HFFc6 (cell line): ENCODE measurements at places on chromosomes 5 and 9.

DNA sequence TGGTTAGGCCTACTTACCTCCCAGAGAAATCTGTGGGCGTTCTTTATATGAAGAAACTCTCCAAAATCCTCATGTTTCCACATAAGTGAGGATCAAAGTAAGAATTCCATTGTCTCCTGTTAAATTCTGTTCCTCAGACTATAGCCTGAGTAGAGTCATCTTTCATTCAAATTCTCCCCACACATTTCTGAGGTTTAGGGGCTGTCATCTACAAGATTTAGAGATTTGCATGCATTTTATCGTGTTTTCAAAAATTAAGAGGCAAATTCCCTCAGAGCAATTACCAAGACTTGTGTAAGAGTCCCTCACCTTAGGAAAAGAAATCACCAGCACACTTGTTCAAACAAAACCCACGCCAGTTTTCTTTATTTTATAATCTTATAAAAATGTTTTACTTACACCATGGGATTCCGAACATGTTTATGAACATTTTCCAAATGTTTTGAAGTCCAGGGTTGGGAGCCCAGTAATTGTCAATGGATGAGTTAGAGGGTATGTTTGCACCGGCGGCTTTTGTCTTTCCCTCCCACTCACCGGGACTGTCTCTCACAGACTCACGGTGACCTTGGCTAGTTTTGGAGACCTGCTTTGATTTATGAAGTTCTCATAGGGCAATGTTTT, 367.6 kb downstream of the ENC1 start:
- no peak overlapping the region for H3K4me3 ChIP-seq
- H3K27me3 ChIP-seq: no peaks in the 10 kb centered on the region
- no peaks in the 10 kb centered on the region for H3K36me3 ChIP-seq

- H3K4me1 ChIP-seq: peaks cover 24% of the 10 kb centered on the region
- H3K36me3 ChIP-seq: peaks cover 54% of the 10 kb centered on the region
- H3K27me3 ChIP-seq: no peaks in the 10 kb centered on the region
- DNase-seq: no peak
- H3K4me3 ChIP-seq: no peak overlapping the region
- peak overlapping the region; percentile 59 for H3K27ac ChIP-seq
Observed at GRCh38 chr9:105466898-105467455, 19.1 kb downstream of the FSD1L start.

DNA sequence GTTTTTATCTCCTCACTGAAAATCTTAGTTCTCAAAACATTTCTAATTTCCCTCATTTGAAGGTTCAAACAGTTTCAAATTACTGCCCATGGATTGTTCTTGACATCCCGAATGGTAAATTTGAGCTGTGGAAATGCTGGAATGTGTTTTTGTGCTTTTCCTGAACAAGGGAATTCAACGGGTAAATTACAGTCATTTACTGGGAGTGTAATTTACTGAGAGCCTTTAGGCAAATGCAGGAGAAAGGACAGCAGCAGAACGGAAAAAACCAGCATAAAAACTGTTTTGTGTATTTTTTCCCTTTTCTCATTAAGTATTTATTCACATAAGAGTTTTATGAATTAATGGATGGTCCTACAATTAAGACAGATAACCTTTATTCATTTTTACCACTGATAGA, 139.2 kb downstream of the PBX3 start:
- peaks cover 82% of the 10 kb centered on the region for H3K4me1 ChIP-seq
- H3K27ac ChIP-seq: peak overlapping the region; percentile 31; the same call in 1 of the 2 replicates
- peak overlapping the region; percentile 13; the same call in 1 of the 2 replicates for H3K4me3 ChIP-seq
- no peaks in the 10 kb centered on the region; the same call in 1 of the 2 replicates for H3K27me3 ChIP-seq

DNA sequence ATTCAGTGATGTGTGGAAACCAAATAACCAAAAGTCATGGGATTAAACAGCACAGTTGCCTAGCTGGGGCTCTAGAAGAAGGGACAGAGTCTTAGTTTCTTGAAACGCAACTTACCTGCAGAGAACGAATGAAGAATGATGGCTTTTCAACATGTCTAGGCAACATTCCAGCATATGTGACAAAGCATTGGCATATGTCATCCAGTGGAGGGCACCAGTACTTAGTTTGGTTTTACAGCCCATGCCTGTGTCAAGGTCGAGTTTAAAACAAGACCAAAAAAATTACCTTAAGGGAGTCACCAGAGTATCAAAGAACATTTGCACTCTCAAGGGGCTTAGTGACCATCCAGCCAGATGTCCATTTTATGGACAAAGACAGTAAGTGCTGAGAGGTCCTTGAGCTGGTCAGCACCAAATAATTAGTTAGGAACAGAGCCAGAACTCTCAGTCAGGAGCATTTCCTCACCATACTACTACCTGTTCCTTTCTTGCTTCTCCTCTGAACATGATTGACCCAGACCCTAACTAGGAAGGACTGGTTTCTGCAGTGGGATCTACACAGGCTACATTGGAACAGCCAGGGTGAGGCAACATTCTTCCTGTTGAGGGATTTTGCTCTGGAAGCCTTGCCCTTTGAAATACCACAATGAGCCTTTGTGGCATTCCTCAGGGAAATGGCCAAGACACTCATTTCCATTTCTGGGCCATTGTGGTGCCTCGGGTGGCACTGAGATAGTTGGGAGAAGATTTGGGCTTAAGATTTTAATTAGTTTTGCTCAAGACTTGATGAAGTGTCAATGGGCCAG, 75.4 kb upstream of the ANKH start:
- H3K4me3 ChIP-seq: no peak overlapping the region
- H3K36me3 ChIP-seq: 0 out of 2 replicates have a peak, but pooled peaks cover 4% of the 10 kb centered on the region
- peaks cover 36% of the 10 kb centered on the region for H3K27me3 ChIP-seq

DNA sequence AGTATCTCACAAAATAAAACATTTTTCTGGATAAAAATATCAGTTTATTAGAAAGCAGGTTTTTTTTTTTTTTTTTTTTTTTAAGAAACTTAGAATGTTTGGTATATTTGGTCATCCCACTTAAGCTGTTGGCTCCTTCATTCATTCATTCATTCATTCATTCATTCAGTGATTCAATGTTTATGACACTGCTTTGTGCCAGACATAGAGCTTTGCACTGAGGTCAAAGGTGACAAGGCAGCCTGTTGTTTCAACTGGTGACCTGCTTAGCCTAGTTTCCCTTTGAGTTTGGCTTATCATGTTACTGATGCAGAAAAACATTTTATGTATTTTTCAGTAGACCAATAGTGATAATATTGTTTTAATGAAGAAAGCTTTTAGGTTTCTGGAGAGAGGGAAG, 23.5 kb downstream of the CPEB4 start:
- H3K4me3 ChIP-seq: no peak overlapping the region
- no peaks in the 10 kb centered on the region for H3K27me3 ChIP-seq
- no peak overlapping the region for H3K27ac ChIP-seq
- H3K4me1 ChIP-seq: peaks cover 25% of the 10 kb centered on the region

DNA sequence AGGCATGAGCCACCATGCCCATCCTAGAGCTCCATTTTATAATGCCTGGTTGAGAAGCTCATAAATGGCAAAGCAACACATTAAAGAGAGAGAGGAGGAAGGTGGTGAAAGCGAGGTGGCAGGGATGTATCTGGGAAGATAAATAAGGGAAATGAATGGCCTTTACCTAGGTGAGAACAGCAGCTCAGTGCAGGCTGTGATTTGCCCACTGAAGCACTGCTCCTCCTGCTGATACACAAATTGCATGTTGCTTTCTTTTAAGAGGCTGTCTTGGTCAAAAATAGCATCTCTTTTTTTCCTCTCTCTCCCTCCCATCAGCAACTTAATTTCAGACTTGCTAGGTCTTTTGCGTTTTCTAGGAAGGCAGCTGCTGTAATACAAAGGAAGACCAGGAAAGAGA, 258.9 kb downstream of the FAM114A2 start:
- no peak for DNase-seq
- no peak overlapping the region for H3K27ac ChIP-seq
- no peak overlapping the region for H3K4me3 ChIP-seq
